ENCODE measurements at places on chromosomes 7 and 10.

- no peaks in the 10 kb centered on the region for H3K36me3 ChIP-seq
- no peak overlapping the region for H3K27ac ChIP-seq
- no peaks in the 10 kb centered on the region for H3K4me1 ChIP-seq
Observed at GRCh38 chr10:84596585-84596984, 268.2 kb downstream of the CCSER2 start.

DNA sequence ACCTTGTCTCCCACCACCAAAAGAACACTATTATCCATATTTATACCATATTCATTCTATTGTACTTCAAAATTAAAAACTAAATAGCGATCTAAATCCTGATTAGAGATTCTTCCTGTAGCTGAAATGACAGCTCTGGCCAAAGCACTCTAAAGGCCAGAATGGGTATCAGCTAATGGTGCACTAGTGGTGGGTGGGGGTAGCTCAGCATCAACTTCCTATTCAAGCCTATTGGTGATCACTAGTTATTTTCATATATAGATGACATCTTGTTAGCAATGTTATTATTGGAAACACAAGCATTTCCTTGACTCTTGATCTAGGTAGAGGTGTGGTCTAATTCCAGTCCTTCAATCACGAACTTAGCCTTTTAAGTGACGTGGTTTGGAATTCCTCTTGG lies 43.6 kb downstream of the TET1 start:
- no peaks in the 10 kb centered on the region for H3K27me3 ChIP-seq
- no peak for DNase-seq
- no peaks in the 10 kb centered on the region for H3K36me3 ChIP-seq
- H3K4me1 ChIP-seq: peaks cover 19% of the 10 kb centered on the region

DNA sequence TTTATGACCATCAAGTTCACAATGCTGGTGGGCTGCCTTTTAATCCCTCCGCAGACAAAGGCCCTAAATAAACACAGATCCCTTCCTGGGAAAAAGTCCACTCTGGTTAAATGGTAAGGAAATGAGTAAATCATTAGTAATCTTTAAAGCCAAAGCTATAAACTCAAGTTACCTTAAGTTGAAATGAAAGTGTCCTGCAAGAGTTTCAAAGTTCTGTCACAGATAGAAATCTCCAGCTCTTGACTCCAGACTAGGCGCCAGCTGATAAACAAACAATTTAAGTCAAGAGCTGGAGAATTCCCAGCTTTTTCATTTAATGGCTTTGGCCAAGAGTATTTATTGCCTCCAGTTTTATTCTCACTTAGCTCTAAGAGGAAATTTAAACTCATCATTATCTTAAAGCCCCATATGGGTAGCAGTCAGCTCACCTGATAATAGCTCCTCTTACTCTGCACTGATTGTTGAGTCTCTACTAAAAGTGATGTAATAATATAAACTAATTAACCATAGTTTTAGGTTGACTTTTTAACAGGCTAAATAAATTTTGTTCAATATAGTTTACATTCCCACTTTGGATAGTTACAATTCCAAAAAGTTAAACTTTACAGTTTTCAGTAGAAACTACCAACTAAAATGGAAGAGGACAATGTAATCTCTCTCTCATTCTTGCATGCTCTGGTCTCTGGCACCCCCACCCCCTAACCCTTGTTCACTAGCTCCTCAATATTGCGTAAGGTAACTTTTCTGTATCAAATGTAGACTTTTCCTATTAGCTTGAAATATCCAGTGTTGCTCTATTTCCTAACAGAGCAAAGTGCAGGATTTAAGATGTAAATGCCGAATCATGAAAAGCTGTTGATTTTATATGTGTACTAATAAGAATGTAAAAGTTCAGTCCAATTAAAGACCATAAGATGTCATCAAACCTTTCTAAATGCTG lies 56.1 kb downstream of the HIBADH start:
- H3K27me3 ChIP-seq: no peaks in the 10 kb centered on the region
- H3K4me1 ChIP-seq: no peaks in the 10 kb centered on the region
- no peak overlapping the region for H3K4me3 ChIP-seq
- no peak overlapping the region for H3K27ac ChIP-seq
- H3K36me3 ChIP-seq: no peaks in the 10 kb centered on the region

GRCh38 chr10:46310143-46310514 lies 23.3 kb downstream of the ANTXRL start:
- no peak overlapping the region for H3K4me3 ChIP-seq
- no peaks in the 10 kb centered on the region for H3K27me3 ChIP-seq

DNA sequence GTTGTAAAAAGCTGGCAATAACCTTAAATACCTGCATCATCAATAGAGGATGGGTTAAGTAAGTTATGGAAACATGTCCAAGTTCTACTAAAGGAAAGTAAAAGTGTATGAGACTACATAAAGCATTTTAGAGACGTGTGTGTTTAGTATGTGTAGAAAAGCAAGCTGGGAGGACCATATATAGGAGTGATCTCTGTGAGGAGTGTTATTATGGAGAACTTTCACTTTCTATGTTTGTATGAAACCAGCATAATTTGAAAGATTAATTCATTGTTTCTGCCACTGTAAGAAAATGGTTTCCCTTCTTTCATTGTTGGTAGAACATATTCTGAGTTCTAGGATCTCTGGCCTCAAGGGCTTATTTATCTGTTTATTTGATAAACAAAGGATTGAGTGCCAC lies 19.2 kb upstream of the PDLIM1 start:
- no peak overlapping the region for H3K4me3 ChIP-seq
- no peak for DNase-seq
- no peaks in the 10 kb centered on the region for H3K27me3 ChIP-seq
- peaks cover 61% of the 10 kb centered on the region for H3K4me1 ChIP-seq

DNA sequence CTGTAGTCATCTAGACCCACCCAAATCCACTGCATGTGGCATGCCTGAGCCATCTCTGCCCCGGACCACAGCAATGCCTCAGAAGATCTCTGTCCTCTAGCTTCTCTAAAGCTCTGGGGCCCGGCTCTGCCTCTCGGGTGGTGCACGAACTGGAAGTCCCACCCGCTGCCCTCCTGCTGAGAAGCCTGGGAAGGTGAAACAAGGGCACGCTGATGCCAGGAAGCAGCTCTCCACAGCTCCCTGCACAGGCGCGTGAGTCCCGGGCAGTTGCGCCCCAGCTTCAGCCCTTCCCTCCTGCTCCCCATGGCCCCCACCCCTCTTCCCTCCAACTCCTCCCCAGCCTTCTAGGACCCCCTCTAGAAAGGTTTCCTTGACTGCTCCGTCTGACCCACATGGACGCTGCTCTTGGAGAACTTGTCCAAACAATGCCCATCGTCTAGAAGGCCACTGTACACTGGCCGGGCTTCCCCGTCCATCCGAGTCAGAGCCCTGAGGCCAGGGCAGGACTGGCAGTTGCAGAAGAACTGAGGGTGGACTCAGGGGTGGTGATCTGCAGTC lies 12.8 kb downstream of the KCNH2 start:
- H3K36me3 ChIP-seq: no peaks in the 10 kb centered on the region
- peaks cover 39% of the 10 kb centered on the region for H3K4me1 ChIP-seq
- DNase-seq: no peak
- peak overlapping the region; percentile 88 for H3K27ac ChIP-seq

GRCh38 chr10:127405221-127405620 lies 143.9 kb upstream of the NPS start:
- no peak overlapping the region for H3K4me3 ChIP-seq
- H3K27me3 ChIP-seq: no peaks in the 10 kb centered on the region
- H3K27ac ChIP-seq: no peak overlapping the region
- no peak for DNase-seq
- peaks cover 14% of the 10 kb centered on the region for H3K36me3 ChIP-seq

Data from heart left ventricle (tissue), 16 donors.